ENCODE measurements at places on chromosomes 12 and 14. TPM values are rescaled to one million over a fixed set of nuclear protein-coding genes. Genes with fewer than 3 reads are reported as not detected.

Gene PLCZ1
- not detected for total RNA-seq

Gene ADAM21
- not detected for total RNA-seq

Gene KTN1
- 135 TPM for total RNA-seq

- DNase-seq, result no peak
Measured at GRCh38 chr12:63964301-63964700, 119.8 kb downstream of the SRGAP1 start.

DNA sequence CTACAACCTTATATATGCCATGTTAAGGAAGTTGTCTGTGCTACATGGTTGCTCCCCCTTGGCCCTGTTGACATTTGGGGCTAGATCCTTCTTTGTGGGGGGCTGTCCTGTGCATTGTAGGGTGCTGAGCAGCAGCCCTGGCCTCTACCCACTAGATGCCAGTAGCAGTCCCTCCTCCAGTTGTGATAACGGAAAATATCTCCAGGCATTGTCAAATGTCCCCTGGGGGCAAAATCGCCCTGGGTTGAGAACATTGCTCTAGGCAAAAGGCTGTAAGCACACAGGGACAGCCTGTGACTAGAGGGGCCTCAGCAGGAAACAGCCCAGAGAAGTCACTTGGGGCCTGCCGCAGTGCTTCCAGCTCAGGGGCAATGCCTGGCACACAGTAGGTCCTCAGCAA lies 1100.3 kb downstream of the BCL11B start:
- DNase-seq, result no peak

- DNase-seq, result no peak
Measured at GRCh38 chr14:30796707-30797106, 77.7 kb upstream of the COCH start.

Gene CPNE6
- not detected for total RNA-seq

DNA sequence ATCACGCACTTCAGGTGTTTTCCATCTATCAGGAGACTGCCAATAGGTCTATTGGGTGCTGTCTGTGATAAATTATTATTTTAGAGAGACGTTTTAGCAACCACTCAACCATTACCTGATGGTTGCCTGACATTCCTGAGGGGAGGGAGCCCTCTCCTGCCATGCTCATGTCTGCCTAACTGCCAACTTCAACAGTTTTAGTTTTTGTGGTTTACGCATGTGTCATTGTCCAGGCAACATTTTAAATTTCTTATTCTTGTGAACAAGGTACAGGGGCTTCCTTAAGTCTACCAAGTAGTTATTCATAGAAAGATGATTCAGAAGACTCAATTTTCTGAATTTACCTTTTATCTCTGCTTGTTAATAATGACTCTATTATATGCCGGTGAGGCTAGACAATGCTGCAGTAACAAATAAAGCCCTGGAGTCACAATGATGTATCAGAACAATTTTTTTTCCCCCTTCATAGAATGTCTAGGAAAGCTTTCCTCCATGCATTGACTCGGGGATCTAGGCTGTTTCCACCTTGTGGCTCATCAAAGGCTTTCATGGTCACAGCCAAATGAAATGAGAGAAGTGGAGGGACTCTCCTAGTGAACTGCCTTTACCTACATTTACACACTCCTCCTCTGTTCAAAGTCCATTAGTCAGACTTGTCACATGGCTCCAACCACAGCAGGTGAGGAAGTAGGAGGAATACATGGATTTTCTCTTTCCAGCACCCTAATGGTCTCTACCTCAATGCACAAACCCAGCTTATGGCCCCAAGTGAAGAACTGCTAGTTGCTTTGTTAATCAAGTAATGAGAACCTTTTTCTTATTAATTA lies 225.8 kb downstream of the CRADD start:
- DNase-seq, result no peak

DNA sequence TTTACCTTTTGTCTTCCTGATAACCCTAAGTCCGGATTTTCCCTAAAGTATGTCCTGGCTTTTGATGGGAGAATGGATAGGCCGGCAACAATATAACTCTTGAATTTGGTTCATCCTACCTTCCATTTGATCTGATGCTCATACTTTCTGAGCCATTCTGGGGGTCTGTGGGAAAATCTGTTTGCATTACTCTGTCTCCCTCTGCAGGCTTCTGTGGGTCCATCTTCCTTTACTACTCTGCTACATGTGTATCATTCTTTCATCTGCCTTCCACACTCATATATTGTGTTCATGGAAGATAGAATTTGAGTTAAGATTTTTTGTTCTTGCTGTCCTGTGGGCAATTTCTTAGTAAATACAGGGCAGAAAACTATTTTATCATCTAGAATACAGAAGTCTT lies 101.5 kb downstream of the NAV3 start:
- DNase-seq, result no peak

- DNase-seq, result no peak
Measured at GRCh38 chr12:104212516-104212915, 3.1 kb upstream of the TXNRD1 start.

Gene ANG
- 6.2 TPM for total RNA-seq

DNA sequence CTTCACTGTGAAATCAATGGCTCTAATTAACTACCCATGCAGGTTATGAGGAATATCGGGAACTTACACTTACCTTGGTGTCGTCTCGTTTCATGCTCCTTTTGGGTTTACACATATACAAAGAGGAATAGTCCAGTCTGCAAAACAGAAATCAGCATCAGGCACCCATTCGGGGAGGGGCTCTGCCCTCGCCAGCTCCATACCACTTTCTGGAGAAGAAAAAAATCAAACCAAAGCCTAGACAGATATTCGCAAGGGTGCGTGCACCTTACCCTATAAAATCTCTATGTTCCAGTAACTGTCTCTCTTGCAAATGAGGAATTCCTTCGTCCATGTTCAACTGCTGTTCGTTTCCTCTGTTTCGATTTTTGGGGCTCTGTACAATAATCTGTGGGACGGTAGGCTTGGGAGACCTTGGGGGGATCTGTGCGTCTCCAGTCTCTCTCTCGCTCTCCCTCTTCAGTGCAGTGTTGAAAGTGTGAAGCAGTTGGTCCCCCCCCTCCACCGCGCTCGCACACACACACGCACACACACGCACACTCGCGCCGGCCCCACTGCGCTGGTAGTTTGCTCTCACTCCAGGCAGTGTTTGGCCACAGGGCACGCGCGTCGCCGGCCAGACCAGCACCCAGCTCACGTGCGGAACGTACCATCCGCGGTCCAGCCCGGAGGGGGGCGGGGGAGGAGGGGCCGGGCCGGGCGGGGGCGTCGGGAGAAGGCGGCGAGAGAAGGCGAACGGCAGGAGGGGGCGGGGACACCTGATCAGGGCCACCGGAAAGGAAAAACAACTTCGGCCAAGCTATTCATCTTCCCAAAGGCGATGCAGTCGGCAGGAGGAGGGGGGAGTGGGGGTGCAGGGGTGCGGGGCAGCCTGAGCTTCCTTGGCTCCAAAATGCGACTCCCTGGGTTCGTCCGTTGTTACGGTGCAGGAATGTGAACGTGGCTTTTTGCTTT lies at the start of gene BHLHE41:
Gene BHLHE41 (minus strand): TSS at position 592 of the 954 bp plus-strand sequence. CDS start 258 bp downstream, at position 334.
- peak; percentile 23 for DNase-seq

DNA sequence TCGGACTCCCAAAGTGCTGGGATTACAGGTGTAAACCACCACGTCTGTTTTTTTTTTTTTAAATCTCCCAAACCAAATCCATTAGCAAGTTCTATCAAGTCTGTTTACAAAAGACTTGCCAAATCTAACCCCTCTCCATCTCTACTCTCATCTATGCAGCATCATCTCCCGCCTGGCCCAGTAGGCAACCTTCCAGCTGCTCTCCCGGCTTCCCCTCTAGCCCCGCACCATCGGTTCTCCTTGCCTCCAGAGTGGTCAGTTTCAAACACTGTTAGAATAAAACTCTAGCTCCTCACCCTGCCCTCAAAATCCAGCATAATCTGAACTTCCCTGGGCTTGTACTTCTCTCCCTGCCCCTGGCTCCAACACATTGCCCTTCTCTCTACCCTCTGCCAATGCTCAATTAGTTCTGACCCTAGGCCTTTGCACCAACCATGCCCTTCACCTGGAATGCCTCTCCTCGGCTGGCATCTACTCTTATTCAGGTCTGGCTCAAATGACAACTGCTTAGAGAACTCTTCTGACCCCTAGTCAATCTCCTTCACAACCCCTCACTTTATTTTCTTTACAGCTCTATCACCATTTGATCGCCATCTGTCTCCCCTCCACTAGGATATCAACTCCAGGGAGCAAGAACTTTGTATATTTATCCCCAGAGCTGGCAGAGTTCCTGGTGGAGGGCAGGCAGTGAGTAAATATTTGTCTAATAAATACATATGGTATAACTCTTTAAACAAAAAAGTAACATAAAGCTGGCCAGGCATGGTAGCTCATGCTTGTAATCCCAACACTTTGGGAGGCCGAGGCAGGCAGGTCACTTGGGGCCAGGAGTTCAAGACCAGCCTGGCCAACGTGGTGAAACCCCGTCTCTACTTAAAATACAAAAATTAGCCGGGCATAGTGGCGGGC lies 4.9 kb downstream of the WSB2 start:
- no peak for DNase-seq

Gene KRT73
- not detected for total RNA-seq

- DNase-seq, result no peak
Measured at GRCh38 chr14:81176241-81176640, 44.5 kb downstream of the GTF2A1 start.

Gene TAS2R19
- total RNA-seq, result 3.1 TPM

Gene TAS2R13
- total RNA-seq, result 0.97 TPM

Gene ASIC1
- 0.55 TPM for total RNA-seq

DNA sequence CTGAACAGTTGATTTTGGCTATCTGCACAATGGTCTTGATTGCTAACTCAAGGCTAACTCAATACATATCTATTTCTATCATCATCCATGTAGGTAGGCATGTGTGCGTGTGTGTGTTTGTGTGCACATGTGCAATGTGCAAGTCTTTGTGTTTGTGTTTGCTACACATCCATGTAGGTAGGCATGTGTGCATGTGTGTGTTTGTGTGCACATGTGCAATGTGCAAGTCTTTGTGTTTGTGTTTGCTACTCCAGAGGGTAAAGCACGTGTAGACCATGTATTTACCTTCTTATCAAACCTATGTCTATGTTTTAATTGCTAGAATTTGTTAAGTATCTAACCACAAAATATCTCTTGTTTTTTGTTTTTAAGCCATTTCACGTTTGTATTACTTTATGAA lies 962.6 kb downstream of the LRFN5 start:
- DNase-seq, result no peak

Gene HHIPL1
- 2.0 TPM for total RNA-seq

DNA sequence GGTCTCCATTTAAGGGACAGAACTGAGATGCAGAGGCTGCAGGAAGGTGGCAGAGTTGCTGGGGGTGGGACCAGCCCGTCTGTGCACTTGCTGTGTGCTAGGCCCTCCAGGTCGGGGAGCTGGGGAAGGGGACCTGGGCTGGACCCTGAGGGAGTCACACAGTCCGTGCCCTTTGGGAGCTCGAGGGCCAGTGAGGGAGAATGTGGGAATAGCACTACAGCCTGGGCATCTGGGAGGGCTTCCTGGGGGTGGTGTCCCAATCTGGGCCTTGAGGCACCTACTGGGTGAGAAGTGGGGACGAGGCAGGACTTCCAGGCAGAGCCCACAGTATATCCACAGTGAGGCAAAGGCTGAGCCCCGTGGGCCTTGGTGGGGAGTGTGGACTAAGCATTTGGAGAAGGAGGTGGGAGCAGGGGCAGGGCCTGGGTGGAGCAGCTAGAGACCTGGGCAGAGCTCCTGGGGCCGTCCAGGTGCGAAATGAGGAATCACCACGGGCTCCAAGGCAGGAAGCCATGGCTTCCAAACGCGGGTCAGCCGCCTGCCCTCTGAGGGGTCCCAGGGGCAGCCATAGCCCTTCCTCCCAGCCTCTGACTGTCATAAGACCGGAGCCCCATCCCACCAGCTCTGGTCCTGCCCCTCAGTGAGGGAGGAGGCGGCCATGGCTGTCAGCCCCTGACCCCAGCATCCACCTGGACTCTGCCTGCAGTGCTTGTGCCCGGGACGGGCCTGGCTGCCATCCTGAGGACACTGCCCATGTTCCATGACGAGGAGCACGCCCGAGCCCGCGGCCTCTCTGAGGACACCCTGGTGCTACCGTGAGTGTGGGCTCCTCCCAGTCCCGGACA lies 6.6 kb downstream of the ASPG start:
- DNase-seq, result no peak

DNA sequence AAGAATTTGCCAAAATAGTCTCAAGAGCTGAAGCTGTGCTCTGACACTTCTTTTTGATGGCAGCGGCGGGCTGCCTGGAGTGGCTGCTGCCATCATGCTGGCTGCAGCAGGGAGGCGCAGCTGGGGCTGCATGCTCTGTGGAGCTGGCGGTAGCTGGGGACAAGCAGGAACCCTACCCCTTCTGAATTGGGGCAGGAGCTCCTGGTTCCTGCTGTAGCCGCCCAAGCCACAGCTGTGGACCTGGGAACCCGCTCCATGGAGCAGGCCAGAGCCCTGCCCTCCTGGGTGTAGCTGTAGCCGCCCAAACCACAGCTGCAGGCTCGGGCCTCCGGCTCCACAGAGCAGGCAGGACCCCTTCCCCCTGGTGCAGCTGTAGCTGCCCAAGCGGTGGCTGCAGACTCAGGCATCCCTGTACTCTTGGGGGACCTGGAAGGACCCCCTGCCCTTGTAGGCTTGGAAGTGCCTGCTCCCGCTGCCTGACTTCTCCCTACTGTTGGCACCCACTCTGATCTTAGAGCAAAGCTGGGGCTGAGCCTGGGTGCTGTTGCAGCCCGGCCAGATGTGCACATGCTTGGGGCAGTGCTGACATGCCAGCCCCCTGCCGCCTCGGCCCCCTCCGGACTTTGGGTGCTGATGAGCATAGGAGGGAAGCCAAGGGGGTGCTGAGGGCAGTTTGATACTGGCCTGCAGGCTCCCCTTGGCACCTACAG lies 33.3 kb downstream of the APAF1 start:
- DNase-seq, result no peak

GRCh38 chr12:113062502-113063395 lies 6.2 kb downstream of the DTX1 start:
- DNase-seq, result no peak

DNA sequence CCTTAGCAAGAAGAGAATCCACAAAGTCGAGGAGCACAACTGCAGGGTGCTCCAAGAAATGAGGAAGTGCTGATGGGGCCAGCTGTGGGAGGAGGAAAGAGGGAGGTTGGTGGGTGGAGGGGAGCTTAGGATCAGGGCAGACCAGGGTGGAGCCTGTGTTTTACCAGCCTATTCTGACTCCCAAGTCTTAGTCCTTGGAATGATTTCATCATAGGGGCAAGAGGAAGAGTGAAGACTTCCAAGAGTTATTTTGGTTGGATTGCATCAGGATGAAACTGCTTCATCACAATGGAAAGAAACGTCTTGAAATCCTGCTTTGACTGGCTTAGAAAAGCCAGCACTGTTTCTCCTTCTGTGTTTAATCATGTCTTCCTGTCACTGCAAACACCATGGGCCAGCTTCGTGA lies 194.0 kb downstream of the DPF3 start:
- peak; percentile 4 for DNase-seq

Measured in endothelial cell of umbilical vein (primary cell).